ENCODE measurements at places on chromosomes 6 and 20. TPM values are rescaled to one million over a fixed set of nuclear protein-coding genes. Genes with fewer than 3 reads are reported as not detected.

The PPP1R10 gene
- total RNA-seq: 65.0 TPM

The UQCC2 gene
- 39.6 TPM for total RNA-seq

The COL9A3 gene
- total RNA-seq: 4.3 TPM

The RCAN2 gene
- 25.7 TPM for total RNA-seq

The MMP24 gene
- total RNA-seq: 12.4 TPM

The EEF1A2 gene
- 18.1 TPM for total RNA-seq

The PRSS16 gene
- total RNA-seq: 11.2 TPM

The HDAC2 gene
- 59.1 TPM for total RNA-seq

The APCDD1L gene
- 1.2 TPM for total RNA-seq

The SRMS gene
- 0.38 TPM for total RNA-seq

The ACTL10 gene
- 3.0 TPM for total RNA-seq

The KIF25 gene
- not detected for total RNA-seq

The CST2 gene
- total RNA-seq: not detected

The KCNQ5 gene
- total RNA-seq: 0.50 TPM

The PPP1R14C gene
- total RNA-seq: 15.8 TPM

The ULBP1 gene
- total RNA-seq: 0.72 TPM

The COL11A2 gene
- 0.85 TPM for total RNA-seq

The TRIM10 gene
- total RNA-seq: 0.79 TPM

The RIOK1 gene
- total RNA-seq: 19.8 TPM

The CRISP2 gene
- not detected for total RNA-seq

The CDSN gene
- total RNA-seq: 0.13 TPM

The SLC22A23 gene
- total RNA-seq: 5.3 TPM

The SLC17A2 gene
- 0.76 TPM for total RNA-seq

The B4GALT5 gene
- total RNA-seq: 73.3 TPM

The SOBP gene
- 9.5 TPM for total RNA-seq

The GSTA1 gene
- 1.3 TPM for total RNA-seq

The ADGB gene
- total RNA-seq: not detected

The SPEF1 gene
- total RNA-seq: 3.4 TPM
